Upper lobe of left lung (tissue), 6 donors: ENCODE measurements at places on chromosomes 1 and 21. TPM values are rescaled to one million over a fixed set of nuclear protein-coding genes. Genes with fewer than 3 reads are reported as not detected.

DNA sequence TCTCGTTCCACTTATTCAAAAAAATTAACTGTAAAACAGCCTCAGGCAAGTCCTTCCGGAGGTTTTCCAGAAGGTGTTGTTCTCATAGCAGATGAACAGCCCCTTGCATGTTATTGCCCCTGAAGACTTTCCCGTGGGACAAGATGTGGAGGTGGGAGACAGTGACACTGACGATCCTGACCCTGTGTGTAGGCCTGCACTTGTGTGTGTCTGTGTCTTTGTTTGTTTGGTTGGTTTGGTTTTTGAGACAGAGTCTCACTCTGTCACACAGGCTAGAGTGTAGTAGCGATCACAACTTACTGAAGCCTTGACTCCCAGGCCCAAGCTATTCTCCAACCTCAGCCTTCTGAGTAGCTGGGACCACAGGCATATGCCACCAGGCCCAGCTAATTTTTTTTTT is 12.6 kb downstream of the ETV3L start:
- no peaks in the 10 kb centered on the region for H3K27me3 ChIP-seq
- no peak overlapping the region for H3K27ac ChIP-seq
- no peaks in the 10 kb centered on the region for H3K36me3 ChIP-seq
- no peak overlapping the region for H3K4me3 ChIP-seq

- no peaks in the 10 kb centered on the region for H3K27me3 ChIP-seq
- peaks cover 10% of the 10 kb centered on the region for H3K4me1 ChIP-seq
- H3K4me3 ChIP-seq = no peak overlapping the region
- no peak for DNase-seq
Measured at GRCh38 chr21:28885853-28886177, 106.9 kb downstream of the LTN1 start.

GRCh38 chr1:106753066-106753465 is 303.4 kb upstream of the PRMT6 start:
- H3K27me3 ChIP-seq = no peaks in the 10 kb centered on the region
- H3K27ac ChIP-seq = no peak overlapping the region
- no peak for DNase-seq
- no peaks in the 10 kb centered on the region for H3K36me3 ChIP-seq

Gene PPFIA4
- total RNA-seq = 1.9 TPM

DNA sequence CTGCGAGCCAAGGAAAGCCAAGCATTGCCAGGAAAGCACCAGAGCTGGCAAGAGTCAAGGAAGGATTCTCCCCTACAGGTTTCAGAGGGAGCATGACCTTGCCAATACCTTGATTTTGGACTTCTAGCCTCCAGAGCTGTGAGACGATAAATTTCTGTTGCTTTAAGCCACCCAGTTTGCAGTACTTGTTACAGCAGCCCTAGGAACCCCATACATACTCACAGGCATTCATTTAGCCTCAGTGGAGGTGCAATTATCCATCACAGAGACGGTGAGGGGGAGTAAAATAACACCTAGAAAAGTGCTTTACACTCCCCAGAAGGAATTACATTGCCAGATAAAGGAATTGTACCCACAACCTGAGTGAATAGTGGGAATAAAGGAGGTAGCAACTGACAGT is 167.4 kb upstream of the NFIA start:
- DNase-seq = no peak
- no peaks in the 10 kb centered on the region for H3K36me3 ChIP-seq
- H3K4me3 ChIP-seq = no peak overlapping the region
- no peaks in the 10 kb centered on the region for H3K4me1 ChIP-seq
- no peak overlapping the region for H3K27ac ChIP-seq

GRCh38 chr1:30756545-30757351 is 826 bp downstream of the LAPTM5 start:
- H3K4me3 ChIP-seq = peak overlapping the region; percentile 58
- peak overlapping the region; percentile 91 for H3K27ac ChIP-seq
- H3K36me3 ChIP-seq = no peaks in the 10 kb centered on the region

DNA sequence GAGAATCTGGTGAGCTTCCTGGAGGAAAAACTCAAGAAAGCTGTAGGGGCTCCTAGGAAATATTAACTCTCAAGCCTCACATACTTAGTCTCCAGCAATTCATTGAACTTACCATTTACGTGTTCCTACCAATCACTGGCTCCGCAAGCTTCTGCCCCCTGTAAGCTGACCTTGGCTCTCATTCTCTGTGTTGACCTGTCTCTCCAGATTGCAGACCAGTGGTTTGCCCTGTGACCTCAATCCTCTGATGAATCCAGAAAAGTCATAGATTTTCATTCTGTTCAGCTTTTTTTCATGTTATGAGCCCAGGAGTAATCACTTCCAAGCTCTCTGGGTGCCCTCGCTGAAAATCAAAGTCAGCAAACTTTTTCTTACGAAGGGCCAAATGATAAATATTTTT is 241.9 kb downstream of the DSCAM start:
- no peaks in the 10 kb centered on the region for H3K27me3 ChIP-seq
- no peaks in the 10 kb centered on the region for H3K36me3 ChIP-seq
- no peak overlapping the region for H3K4me3 ChIP-seq
- H3K27ac ChIP-seq = no peak overlapping the region
- DNase-seq = no peak
- no peaks in the 10 kb centered on the region for H3K4me1 ChIP-seq

Gene OR2T2
- not detected for total RNA-seq

GRCh38 chr21:33663241-33663640 is 20.9 kb downstream of the ITSN1 start:
- no peak overlapping the region for H3K4me3 ChIP-seq
- H3K27me3 ChIP-seq = no peaks in the 10 kb centered on the region
- H3K4me1 ChIP-seq = no peaks in the 10 kb centered on the region
- no peaks in the 10 kb centered on the region for H3K36me3 ChIP-seq

Gene AIRE
- total RNA-seq = not detected

GRCh38 chr1:99858286-99858685 is 8.1 kb downstream of the AGL start:
- DNase-seq = no peak
- no peaks in the 10 kb centered on the region for H3K27me3 ChIP-seq
- H3K27ac ChIP-seq = no peak overlapping the region
- no peaks in the 10 kb centered on the region for H3K4me1 ChIP-seq
- H3K4me3 ChIP-seq = no peak overlapping the region
- H3K36me3 ChIP-seq = no peaks in the 10 kb centered on the region

DNA sequence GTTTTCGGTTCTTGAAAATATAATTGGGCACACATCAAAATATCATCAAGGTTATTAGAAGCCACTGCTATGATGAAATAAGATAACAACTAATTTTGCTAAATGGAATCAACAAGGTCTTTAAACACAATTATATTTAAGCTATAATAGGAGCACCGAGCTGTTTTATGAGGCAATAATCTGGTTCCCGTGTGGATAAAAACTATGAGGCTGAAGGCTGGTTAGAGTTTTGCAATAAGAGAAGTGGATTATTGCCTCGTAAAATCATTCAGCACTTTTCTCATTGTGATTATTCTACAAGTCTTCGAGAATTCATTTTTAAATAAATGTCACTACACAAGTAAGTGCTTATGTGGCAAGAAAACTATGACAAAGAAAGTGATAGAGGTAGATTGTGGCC is 975.7 kb upstream of the ADGRL2 start:
- no peak overlapping the region for H3K27ac ChIP-seq
- no peaks in the 10 kb centered on the region for H3K36me3 ChIP-seq
- H3K4me3 ChIP-seq = no peak overlapping the region
- H3K27me3 ChIP-seq = no peaks in the 10 kb centered on the region
- DNase-seq = no peak
- no peaks in the 10 kb centered on the region for H3K4me1 ChIP-seq

DNA sequence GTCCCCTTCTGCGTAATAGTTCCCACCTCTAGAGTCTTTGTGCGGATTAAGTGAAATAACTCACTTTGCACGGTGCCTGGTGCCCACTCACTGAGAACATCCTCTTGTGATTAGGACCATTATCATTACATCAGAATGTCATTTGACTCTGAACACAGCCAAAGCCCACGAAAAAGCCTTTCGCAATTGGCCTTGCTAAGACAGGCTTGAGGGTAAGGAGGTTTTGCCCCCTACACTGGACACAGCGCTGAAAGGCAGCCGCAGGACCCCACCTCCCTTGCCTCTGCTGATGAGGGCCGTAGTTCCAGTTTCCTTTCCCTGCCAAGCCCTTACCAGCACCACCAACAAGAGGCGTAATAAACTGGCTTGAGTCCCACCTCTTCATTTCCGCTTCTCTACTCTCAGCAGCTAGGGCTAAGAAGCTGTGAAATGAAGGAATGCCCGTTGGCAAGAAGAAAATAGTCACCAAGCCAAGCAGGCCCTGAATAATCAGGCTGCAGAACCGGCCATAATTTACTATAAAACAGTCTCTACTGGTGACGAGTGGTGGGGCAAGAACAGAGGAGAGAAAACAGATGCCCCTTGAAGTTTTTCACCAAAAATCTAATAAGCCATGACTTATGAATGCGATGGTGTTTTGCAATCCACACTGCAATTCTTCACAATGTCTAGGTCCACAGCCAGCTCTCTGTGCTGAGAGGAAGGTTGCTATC is 53.1 kb downstream of the SH3GLB1 start:
- H3K27me3 ChIP-seq = no peaks in the 10 kb centered on the region
- H3K27ac ChIP-seq = peak overlapping the region; percentile 61
- peaks cover 3% of the 10 kb centered on the region for H3K4me1 ChIP-seq
- DNase-seq = peak; percentile 3

DNA sequence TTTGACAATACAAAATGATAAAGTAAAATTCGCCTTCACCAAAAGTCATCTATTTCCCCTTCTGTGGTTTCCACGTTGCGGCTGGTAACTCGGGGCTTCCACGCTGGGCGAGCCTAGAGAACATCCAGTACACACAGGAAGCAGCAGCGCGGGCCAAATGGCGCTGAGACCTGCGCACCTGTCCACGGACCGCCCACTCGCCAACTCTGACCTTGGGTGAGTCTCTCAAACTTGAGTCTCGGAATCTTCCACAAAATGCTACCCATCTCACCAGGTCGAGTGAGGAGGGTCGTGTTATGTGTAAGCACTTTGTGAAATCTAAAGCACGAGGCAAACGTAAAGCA is 820 bp upstream of the TTF2 start:
- peak overlapping the region; percentile 78 for H3K4me3 ChIP-seq
- no peaks in the 10 kb centered on the region for H3K27me3 ChIP-seq
- peaks cover 10% of the 10 kb centered on the region for H3K4me1 ChIP-seq
- no peaks in the 10 kb centered on the region for H3K36me3 ChIP-seq

DNA sequence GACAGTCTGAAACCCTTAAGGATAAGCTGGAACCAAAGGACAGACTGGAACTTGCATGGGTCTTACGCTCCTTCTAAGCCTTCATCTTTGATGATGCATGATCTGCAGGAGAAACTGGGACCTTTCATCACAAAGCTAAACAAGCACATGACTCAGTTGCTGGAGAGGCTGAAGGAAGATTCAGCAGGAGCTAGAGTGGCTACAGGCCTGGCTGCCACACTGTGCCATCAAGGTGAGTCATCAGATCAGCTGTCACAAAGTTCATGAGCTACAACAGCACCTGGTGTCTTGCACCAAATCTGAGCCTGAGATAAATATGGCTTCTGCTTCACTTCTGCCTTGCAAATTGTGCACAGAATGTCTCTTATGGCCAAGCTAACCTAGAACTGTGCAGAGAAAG is 95.5 kb upstream of the MARK1 start:
- H3K27ac ChIP-seq = no peak overlapping the region
- DNase-seq = no peak
- no peaks in the 10 kb centered on the region for H3K27me3 ChIP-seq

Gene CHI3L2
- 13.2 TPM for total RNA-seq

Gene ADAM30
- not detected for total RNA-seq

- H3K27me3 ChIP-seq = no peaks in the 10 kb centered on the region
- H3K36me3 ChIP-seq = no peaks in the 10 kb centered on the region
- DNase-seq = no peak
- H3K4me1 ChIP-seq = no peaks in the 10 kb centered on the region
- no peak overlapping the region for H3K4me3 ChIP-seq
- H3K27ac ChIP-seq = no peak overlapping the region
Measured at GRCh38 chr1:4150262-4150661, 250.2 kb upstream of the C1orf174 start.

DNA sequence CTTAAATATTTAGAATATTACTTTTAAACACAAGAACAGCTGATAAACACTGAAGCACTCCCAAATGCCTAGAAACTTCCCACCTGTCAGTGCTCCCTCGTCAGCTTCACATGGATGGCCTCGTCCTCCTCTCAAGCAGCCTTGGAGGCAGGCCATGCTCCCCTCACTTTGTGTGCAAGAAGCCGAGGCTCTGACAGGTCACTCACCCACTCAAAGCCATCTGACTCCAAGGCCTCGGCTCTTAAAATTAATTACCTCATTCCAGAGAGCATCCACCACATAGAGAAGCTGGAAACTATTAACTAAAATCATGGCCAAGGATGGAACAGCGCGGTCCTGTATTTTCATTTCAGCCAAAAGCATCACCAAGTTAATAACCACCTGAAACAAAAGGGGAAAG is 17.8 kb downstream of the LBR start:
- H3K4me1 ChIP-seq = no peaks in the 10 kb centered on the region
- no peaks in the 10 kb centered on the region for H3K27me3 ChIP-seq
- no peak overlapping the region for H3K27ac ChIP-seq
- peaks cover 37% of the 10 kb centered on the region for H3K36me3 ChIP-seq

DNA sequence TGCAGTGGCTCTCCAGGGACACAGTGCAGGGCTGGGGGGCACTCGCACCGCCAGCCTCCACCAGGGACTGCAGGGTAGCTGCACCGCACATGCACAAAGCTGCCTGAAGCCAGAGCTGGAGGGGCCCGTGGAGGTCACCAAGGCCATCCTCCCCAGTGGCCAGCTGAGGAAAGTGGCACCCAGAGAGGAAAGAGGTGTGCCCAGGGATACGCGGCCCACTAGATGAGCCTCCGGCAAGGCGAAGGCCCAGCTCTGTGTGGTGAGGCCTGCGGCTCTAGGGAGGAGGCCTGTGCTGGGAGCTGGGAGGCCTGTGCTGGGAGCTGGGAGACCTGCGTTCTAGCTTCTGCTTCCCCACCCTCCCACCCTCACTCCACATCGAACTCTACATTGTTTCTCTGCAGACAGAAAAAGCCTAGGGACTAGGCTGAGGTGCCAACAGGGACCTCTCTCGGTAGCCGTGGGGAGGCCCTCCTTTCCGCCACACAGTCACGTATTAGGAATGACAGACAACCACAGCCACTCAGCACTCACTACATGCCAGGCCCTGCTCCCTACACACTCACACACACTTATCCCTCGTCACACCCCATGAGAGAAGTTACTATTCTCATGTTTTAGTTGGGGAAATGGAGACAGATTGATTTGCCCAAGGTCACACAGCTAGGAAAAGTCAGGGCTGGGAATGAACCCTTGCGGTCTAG is 921 bp upstream of the ASCL5 start:
- H3K36me3 ChIP-seq = no peaks in the 10 kb centered on the region
- no peaks in the 10 kb centered on the region for H3K4me1 ChIP-seq
- H3K4me3 ChIP-seq = no peak overlapping the region
- H3K27me3 ChIP-seq = no peaks in the 10 kb centered on the region
- H3K27ac ChIP-seq = no peak overlapping the region
